BJ (cell line): ENCODE measurements at places on chromosomes 12 and 14. TPM values are rescaled to one million over a fixed set of nuclear protein-coding genes. Genes with fewer than 3 reads are reported as not detected.

Gene TEDC1
- 3.3 and 6.4 TPM in 2 replicates for polyA plus RNA-seq

Gene SPTSSA
- polyA plus RNA-seq, result 12.1 and 17.4 TPM in 2 replicates

Gene PTGER2
- 0.43 and 0.71 TPM in 2 replicates for polyA plus RNA-seq

Gene GPRC5D
- not detected in 2 replicates for polyA plus RNA-seq

Gene RAD9B
- 0.33 and 0.69 TPM in 2 replicates for polyA plus RNA-seq

Gene RIN3
- polyA plus RNA-seq, result 4.3 and 8.2 TPM in 2 replicates

Gene PTPRQ
- polyA plus RNA-seq, result 5.1 and 13.3 TPM in 2 replicates

Gene KRT72
- not detected in 2 replicates for polyA plus RNA-seq

Gene TAS2R8
- polyA plus RNA-seq, result not detected in 2 replicates

Gene KLHL28
- polyA plus RNA-seq, result 3.0 and 5.7 TPM in 2 replicates

Gene FBLN5
- 135 and 158 TPM in 2 replicates for polyA plus RNA-seq

- no peak for DNase-seq
Observed at GRCh38 chr12:4355156-4356040, 24.1 kb downstream of the FGF23 start.

DNA sequence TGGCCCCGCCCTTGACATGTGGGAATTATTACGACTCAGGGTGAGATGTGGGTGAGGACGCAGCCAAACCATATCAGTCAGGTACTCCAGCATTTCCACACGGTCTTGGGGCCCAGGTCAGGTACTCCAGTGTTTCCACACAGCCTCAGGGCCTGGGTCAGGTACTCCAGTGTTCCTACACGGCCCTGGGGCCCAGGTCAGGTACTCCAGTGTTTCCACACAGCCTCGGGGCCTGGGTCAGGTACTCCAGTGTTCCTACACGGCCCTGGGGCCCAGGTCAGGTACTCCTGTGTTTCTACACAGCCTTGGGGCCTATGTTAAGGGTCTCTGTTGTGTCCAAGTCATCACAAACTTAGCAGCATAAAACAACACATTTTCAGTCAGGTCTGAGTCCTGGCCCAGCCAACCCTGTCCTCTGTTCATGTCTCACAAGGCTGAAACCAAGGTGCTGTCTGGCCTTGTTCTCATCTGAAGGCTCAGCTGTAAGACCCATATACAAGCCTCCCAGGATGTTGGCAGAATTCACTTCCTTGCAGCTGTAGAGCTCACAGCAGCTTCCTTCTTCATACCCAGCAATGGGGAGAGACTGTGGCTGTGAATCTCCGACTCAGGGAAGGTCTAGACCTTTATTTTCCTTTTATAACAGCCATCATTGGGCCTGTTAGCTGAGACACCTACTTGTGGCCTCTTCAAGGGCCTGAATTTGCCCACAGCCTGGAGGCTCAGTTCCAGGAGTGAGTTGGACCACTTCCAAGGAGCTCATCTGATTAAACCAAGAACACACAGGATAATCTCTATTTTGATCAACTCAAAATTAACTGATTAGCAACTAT, 107.6 kb upstream of the SFSWAP start:
- no peak for DNase-seq

- no peak for DNase-seq
Observed at GRCh38 chr12:82996168-82996812, 309.6 kb downstream of the TMTC2 start.

DNA sequence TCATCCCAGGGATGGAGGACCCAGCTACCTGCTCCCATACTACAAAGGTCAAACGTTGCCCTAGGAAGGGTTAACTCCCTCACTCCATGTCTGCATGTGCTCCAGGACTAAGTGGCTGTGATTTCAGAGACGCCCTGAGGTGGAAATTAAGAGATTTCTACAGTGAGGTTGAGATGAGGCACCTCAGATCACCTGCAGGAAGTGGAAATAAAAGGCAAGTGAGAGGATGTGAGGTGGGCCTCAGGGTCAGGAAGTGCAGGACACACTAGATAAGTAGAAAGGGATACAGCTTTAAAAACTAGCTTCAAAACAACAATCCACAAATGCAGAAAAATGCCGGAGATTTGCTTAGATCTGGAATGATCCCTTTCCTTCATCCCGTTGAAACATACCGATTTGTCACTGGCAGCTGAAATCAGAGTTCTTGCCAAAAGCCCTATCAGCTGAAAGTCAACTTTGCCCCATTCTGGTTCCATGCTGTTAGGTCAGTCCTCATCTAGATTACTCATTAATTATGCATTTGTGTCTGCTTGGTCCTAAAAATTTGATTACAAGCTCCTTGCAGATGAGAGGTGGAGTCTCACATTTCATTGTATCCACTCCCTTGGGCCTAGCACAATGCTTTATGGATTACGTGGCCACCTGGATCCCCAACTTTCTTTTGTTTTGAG, 6.6 kb downstream of the PLBD1 start:
- DNase-seq, result no peak

GRCh38 chr12:48780381-48781025, 8.4 kb downstream of the ADCY6 start:
- DNase-seq, result no peak

GRCh38 chr14:53751650-53752049, 205.0 kb downstream of the BMP4 start:
- no peak for DNase-seq

DNA sequence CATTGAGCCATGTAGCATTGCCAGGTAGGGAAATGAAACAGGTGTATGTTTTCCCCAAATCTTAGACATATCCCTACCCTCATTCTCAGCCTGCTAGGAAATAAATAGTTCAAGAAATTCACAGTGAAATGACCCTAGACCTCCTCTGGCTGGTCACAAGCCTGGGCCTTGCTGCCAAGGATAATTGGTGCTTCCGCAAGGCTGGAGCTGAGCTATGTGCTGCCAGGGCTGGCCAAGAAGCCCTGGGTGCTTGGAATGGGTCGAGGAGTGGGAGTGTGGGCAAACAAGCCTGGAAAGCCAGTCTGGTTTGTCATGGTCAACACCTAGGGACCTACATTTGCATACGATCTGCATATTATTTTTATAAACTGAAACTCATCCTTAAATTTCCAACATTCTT, 31.3 kb upstream of the SLC10A1 start:
- DNase-seq, result no peak

- no peak for DNase-seq
Observed at GRCh38 chr12:30990316-30990715, 63.8 kb downstream of the TSPAN11 start.

DNA sequence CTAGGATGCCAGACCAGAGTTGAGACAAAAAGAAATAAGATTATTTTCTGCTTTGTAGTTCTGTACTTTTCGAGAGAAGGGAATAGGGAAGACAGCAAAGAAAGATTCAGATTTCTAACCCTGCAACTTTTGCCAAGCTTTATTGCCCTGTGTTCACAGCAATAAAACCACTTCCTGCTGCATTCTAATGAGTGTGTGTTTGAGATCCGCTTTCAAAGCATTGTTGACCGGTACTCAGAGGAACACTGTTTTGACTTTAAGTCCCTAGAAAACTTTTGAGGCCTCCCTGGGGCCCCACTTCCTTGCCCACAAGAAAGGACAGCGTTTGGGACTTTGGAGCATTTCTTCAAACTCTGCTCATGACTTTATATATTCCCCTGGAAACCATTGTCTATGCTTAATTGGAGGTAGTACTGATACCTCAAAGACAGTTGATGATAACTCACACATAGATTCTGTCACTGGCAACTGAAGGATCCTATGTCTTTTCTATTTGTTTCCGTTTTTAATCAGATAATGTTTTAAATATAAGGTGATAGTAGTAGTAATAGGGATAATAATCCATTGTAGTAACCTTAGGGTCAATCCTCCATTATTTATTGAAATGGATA, 1.3 kb downstream of the RNASE6 start:
- DNase-seq, result no peak

GRCh38 chr12:111268738-111269572, 99.9 kb downstream of the PHETA1 start:
- DNase-seq, result no peak

GRCh38 chr12:64621257-64621942, 11.1 kb downstream of the RASSF3 start:
- DNase-seq, result peak; percentile 82

GRCh38 chr14:85575617-85575898, 45.6 kb downstream of the FLRT2 start:
- no peak for DNase-seq

- DNase-seq, result no peak
Observed at GRCh38 chr12:15794196-15794595, 5.0 kb upstream of the EPS8 start.

DNA sequence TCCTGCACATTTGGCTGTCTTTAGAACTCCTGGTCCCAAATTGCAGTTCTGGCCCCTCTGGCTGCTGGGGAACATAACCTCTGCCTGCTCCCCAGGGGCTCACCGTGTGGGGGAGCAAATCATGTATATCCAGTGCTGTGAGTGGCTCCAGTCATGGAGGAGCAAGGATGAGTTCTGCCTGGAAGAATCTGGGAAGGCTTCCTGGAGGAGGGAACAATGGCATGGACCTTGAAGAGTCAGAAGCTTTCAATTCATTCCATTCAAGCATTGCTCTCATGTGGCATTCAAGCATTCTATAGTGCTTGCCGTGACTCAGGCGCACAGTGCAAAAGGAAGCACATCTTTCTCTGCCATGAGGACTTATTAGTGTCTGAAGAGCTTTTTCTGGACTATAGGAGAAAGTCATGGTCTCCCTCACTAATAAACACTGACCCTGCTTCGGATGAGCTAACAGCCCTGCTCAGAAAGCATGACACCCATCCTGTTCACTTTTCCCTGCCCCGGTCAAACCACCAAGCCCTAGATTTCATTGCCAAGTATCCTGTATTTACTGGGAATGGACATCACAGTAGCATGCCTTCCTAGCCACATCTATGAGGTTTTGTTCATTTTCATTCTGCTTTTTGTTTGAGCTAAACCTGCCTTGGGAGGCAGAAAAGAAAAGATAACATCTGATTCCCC, 3.5 kb downstream of the IFI27 start:
- DNase-seq, result no peak

- no peak for DNase-seq
Observed at GRCh38 chr12:122687086-122687485, 16.1 kb downstream of the HCAR2 start.

DNA sequence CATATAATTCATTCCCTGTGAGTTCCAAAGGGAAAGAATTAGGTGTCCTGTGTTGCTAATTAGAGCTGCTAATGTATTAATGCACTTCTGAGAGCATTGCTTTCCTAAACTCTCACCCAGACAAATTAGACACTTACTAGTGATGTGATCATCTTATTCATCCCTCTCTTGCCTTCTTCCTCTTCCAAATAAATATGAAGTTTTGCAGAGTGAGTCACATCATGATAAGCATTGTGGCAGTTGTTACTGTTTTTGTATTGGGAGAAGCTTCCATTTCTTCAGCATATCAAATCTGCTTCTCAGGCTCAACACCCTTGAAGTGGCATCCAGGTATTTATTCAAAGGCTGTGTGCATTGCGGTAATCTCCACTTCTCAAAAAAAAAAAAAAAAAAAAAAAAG, 37.3 kb upstream of the E2F7 start:
- no peak for DNase-seq

GRCh38 chr14:68260121-68260520, 440.5 kb downstream of the RAD51B start:
- no peak for DNase-seq

GRCh38 chr14:97571866-97572555, 774.8 kb downstream of the VRK1 start:
- no peak for DNase-seq

GRCh38 chr12:95978774-95979173, 17.4 kb downstream of the HAL start:
- DNase-seq, result no peak

- no peak for DNase-seq
Observed at GRCh38 chr12:131468206-131468605, 242.7 kb upstream of the SFSWAP start.

- no peak for DNase-seq
Observed at GRCh38 chr14:69708049-69708448, 58.9 kb upstream of the SRSF5 start.

DNA sequence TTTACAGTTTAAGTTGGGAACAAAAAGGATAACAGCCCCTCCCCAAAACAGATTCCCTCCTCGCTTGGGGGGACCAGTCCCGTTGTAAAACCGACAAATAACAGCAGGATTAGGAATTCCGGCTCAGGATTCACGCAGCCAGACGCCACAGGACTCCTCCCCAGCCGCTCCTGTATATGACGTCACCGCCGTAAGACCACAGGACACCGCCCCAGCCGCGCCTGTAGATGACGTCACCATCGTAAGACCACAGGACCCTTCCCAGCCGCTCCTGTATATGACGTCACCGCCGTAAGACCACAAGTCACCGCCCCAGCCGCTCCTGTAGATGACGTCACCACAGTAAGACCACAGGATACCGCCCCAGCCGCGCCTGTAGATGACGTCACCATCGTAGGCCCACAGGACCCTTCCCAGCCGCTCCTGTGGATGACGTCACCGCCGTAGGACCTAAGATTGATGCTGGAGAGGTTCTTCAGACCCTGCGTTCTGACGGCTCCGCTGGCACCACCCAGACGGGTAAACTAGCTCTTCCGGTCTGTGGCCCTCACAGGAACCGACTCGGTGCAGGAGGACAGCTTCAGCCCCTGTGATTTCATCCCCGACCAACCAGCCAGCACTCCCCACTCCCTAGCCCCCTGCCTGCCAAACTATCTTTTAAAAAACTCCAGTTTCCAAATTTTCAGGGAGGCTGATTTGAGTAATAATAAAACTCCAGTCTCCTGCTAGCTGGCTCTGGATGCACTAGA, 43.9 kb upstream of the FBRSL1 start:
- DNase-seq, result no peak

DNA sequence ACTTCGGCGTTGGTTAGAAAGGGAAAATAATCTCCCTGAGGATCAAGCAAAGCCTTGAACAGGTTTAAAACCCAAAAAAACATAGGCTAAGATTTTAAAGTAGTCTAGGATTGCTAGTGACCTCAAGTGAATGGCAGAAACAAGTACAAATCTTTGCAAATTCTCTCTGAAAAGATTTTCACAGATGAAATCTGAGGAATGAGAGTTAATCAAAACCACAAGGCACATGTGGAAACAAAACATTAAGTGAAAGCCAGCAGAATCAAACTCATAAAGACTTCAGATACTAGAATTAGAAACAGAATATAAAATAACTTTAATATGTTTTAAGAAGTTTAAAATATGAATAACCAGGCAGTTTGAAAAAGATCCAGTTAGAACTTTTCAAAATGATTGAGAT, 52.2 kb upstream of the CFL2 start:
- DNase-seq, result peak; percentile 25

GRCh38 chr14:53355581-53356112, 202.5 kb upstream of the DDHD1 start:
- DNase-seq, result peak; percentile 29

DNA sequence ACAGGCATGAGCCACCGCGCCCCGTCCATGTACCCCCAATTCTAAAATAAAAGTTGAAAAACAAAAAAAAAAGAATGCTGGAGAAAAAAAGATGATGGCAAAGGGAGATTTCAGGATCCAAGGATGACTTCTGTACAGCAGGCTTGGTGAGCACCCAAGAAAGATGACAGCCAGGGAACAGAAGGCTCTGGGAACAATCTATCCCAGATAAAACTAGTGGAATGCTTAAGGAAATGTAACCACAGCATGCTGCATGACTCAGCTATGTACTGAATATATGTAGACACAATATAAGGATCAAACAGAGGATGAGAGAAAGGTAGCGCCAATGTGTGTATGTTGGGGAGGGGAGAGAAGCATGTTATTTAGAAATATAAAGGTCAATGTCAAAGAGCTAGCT, 123.7 kb upstream of the TMTC1 start:
- DNase-seq, result no peak
